Calu3 (cell line): ENCODE measurements at places on chromosomes 12 and 14. TPM values are rescaled to one million over a fixed set of nuclear protein-coding genes. Genes with fewer than 3 reads are reported as not detected.

- DNase-seq = no peak
- H3K4me3 ChIP-seq = no peak overlapping the region
- no peak overlapping the region for H3K27ac ChIP-seq
- H3K36me3 ChIP-seq = no peaks in the 10 kb centered on the region
Observed at GRCh38 chr12:119803381-119803791, 73.7 kb downstream of the CIT start.

DNA sequence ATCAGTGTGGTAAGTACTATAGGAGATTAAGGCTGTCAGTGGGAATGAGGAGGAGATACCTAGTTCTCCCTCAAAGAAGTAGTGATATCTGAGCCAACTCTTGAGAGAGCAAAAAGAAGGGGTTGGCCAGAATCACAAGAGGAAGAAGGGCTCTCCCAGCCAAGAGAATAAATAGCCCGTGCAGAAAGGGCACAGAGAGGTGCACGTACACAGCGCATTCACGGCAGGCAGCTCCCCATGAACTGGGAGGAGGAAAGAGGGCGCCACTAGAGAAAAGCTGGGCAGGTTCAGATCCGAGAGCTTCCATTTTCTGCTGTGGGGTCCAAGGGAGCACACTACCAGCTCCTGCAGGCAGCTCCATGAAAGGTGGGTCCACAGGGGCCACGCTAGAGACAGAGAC is 59.9 kb downstream of the PPP2R5E start:
- H3K36me3 ChIP-seq = no peaks in the 10 kb centered on the region
- H3K27me3 ChIP-seq = no peaks in the 10 kb centered on the region
- no peak overlapping the region for H3K4me3 ChIP-seq
- no peak for DNase-seq
- peak overlapping the region; percentile 15 for H3K27ac ChIP-seq

GRCh38 chr12:39392154-39392925 is 50.6 kb downstream of the KIF21A start:
- H3K27me3 ChIP-seq = no peaks in the 10 kb centered on the region
- H3K4me1 ChIP-seq = no peaks in the 10 kb centered on the region
- H3K27ac ChIP-seq = no peak overlapping the region
- no peak for DNase-seq
- no peaks in the 10 kb centered on the region for H3K36me3 ChIP-seq
- H3K4me3 ChIP-seq = no peak overlapping the region

DNA sequence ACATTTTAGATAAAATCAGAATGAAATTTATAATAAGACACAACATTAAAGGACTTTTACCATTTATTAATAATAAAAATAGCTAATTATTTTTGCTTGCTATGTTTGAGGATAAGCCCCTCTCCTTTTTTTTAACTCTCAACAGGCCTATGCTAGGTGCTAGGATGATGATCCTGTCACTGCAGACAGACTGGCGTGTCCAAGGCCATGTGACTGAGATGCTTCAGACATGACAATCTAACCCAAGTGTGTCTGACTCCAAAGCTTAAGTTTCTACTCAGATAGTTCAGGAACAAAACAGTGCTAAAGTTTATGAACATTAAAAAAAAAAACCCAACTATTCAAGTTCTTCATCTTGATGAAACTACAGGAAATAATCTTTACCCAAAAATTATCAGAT is 29.8 kb downstream of the PPP1R13B start:
- no peaks in the 10 kb centered on the region for H3K36me3 ChIP-seq
- no peak overlapping the region for H3K27ac ChIP-seq
- DNase-seq = no peak
- no peak overlapping the region for H3K4me3 ChIP-seq
- no peaks in the 10 kb centered on the region for H3K27me3 ChIP-seq
- peaks cover 22% of the 10 kb centered on the region for H3K4me1 ChIP-seq

CDC42BPB gene
- 98.7 and 112 TPM in 2 replicates for total RNA-seq

LRRIQ1 gene
- 1.4 and 2.1 TPM in 2 replicates for total RNA-seq

GRCh38 chr12:31797230-31797872 is 68.5 kb upstream of the AMN1 start:
- H3K27ac ChIP-seq = no peak overlapping the region
- no peaks in the 10 kb centered on the region for H3K36me3 ChIP-seq
- H3K27me3 ChIP-seq = no peaks in the 10 kb centered on the region
- H3K4me3 ChIP-seq = no peak overlapping the region
- no peak for DNase-seq
